Fibroblast of pulmonary artery (primary cell): ENCODE measurements at places on chromosomes 6 and 20.

DNA sequence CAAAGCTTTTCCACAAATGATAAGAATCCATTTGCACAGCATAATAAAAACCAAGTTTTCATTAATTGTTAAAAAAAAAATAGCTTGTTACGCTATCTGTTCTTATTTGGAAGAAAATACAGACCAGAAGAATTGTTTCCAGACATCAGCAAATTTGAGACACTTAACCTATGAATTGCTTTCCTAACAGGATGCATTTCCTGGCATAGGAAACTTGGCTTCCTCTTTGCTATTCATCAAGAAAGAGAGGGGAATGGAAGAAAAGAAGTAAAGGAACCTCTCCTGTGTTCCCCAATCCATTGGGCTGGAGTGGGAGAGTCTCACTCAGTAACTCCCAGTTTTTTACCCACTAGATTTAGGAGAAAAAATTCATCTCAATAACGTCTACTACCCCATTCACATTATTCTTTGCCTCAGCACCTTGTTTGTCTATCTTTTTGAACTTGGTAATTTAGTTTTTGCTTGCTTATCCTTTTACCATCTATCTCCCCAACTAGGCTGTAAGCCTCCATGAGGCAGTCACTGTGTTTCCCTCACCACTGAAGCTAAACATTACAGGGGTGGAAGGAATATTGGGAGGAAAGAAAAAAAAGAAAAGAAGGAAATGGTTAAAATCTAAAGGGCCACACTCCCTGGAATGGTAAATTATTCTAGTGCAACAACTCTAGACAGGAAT, 150.3 kb downstream of the COL21A1 start:
- peak; percentile 45 for DNase-seq

GRCh38 chr6:33252759-33253158, 18.9 kb downstream of the VPS52 start:
- DNase-seq = no peak

GRCh38 chr20:23926944-23927872, 47.7 kb upstream of the CST5 start:
- no peak for DNase-seq

GRCh38 chr20:29299811-29300578, 1957.5 kb upstream of the DEFB115 start:
- DNase-seq = no peak

DNA sequence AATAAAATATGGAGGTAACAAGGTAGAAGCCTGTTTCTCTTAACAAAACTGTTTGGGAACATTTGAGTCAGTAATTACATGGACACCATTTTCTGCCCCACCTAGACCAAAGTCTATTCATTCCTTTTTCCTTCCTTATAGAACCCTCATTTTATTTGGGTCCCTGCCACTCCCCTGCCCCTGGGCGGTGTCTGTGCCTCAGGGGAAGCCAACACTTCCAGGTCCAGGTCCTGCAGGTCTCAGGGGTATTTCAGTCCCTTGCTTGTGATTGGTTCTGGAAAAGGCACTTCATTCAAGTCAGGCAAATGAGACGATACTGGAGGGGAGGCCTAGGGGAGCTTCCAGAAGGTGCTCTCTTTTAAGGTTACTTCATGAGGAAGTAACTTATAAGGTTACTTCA, 42.3 kb downstream of the SLC35D3 start:
- no peak for DNase-seq

- DNase-seq = peak; percentile 71
These were observed 62.0 kb upstream of the CD93 start for GRCh38 chr20:23147964-23148730.

DNA sequence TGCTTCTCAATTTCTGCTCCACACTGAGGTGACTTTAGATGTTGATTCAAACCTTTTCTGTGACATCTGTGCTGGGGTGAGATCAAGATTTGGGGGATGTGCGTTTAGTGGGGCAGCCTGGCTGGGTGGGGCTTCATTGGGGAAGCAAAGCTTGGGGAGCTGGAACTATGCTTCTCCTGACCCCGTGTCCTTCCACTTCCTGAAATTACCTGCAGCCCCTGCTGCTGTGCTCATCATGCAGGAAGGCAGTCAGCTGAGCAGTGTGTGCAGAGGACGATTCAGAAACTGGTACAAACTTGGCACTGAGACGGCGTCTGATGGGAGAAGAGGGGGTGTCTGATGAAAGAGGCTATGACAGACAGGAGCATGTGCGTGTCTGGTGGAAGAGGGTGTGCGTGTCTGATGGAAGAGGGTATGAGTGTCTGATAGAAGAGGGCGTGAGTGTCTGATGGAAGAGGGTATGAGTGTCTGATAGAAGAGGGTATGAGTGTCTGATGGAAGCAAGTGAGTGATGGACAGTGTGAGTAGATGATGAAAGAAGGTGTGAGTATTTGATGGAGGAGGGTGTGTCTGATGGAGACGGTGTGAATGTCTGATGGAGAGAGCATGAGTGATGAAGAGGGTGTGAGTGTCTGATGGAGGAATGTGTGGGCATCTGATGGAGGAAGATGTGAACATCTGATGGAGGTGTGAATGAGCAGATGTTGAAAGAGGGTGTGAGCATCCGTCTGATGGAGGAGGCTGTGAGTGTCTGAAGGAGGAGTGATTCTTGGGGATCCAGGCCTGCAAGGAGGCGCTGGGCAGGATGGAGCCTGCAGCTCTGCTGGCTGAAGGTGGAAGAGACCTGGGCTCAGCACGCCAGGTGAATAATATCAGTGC, 103.4 kb downstream of the SYCP2 start:
- DNase-seq = no peak

DNA sequence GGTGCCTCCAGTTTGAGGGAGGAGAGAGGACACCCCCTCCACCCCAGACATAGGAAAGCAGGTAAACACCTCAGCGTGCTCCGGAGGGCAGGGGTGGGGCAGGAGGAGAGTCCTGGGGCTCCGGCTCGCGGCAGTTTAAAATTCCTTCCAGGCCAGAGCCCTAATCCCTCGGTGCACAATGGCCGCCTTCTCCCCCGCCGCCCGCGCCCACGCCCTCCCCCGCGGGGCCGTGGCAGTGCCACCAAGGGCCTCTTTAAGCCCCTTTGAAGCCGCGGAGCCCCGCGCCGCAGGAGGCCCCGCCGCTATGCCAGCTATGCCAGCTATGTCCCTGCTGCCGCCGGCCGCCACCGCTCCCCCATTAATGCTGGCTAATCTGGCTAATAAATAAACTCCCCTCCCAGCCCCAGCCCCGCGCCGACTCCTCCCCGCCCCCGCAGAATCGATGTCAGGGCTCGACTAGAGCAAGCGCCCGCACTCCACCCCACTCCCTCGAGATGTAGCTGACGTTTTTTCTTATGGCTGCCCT, 125.1 kb downstream of the MRPL14 start:
- no peak for DNase-seq

- no peak for DNase-seq
These were observed 494.8 kb upstream of the MAN1A1 start for GRCh38 chr6:119844387-119844786.

GRCh38 chr20:40144581-40144980, 544.5 kb downstream of the MAFB start:
- no peak for DNase-seq

DNA sequence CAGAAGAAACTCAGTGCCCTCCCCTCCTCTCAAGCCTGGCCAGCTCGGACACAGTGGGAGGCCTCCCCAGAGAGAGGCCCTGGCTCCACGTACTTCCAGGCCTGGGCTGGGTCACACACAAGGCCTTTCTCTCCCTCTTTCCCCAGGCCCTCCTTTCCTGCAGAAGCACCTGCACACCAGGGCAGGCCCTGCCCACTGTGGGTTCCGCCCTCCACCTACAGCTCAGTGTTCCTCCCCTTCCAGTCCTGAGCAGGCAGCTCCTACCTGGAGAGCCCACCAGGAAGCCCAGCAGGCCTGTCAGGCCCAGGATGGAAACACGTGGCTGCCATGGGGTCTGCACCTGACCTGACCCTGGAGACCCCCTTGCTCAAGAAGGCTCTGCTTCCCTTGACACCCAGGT, 18.9 kb downstream of the HLA-F start:
- DNase-seq = no peak

GRCh38 chr20:36159833-36160232, 5.3 kb downstream of the EPB41L1 start:
- no peak for DNase-seq

DNA sequence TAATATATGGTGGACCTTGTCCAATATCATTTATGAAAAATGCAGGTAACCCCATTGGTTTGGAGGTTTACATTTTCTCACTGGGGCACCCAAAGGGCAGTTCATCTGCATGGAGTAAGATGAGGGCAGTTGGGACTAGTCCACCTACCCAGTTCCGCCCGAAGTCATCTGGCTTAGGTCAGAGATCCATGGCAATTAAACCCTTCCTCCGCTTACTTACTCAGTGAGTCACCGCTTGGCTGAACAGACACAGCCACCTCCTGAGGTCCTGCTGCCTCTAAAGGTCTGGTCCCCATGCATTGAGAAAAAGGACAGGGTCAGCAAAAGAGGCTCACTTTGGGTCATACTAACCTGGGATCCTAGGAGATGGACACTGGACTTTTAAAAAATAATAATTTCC, 102.9 kb upstream of the PRL start:
- no peak for DNase-seq

DNA sequence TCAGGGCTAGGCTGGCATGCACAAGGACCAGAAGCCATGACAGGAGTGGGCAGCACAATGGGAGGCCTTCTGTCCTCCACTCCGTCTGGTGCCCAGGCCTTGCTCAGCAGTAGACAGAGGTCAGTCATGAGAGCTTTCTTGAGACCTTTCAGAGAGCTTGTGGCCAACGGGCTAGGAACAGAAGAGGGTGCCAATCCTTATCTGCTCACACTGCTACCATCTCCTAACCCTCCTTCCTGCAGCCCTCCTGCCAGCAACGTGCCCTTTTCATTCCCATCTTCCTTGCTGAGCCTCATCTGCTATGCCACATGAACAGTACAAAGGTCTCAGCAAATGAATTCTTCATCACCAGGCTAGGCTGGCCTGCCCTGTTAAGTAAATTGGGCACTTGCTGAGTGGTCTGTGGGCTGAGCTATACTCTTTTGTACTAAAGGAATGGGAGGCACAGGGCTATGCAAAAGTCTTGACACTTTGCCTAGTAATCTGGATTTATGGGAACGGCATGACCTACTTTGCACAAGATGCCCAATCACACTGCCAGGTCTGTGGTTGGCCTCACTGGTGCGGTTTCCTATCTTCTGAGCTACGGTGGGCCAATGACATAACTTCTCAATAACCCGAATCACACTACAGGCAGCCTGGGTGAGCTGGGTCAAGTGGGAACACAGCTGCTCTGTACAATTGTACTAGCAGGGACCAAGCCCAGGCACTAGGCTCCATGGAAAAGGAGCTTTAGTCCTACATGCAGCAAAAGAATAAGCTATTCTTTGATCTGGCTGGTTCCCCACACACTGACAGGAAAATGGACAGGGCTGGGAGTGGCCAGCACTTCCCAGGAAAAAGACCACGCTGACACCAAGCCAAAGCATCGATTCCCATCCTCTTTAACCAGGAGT, 47.8 kb downstream of the ELOVL5 start:
- DNase-seq = peak; percentile 61

DNA sequence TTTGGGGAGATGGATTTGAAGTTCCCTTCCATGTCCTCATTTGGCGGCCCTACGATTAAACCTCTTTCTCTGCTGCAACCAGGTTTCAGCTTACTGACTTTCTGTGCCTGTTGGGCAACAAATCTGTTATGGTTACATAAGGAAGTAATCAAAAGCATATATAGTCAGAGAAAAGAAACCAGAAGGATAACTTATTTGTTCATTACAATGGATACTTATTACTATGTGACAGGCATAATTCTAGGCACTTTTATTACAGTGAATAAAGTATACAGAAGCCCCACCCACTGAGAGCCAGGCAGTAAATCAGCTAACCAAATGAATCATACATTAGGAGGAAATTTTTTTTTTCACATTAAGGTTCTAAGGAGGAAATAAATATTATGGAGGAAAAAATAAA, 9.6 kb upstream of the TRIM31 start:
- DNase-seq = no peak

- peak; percentile 34 for DNase-seq
These were observed 16.9 kb upstream of the MTG2 start for GRCh38 chr20:62165762-62166399.

GRCh38 chr20:58627212-58628072, 23.6 kb upstream of the STX16 start:
- no peak for DNase-seq

GRCh38 chr6:2097464-2097863, 147.9 kb downstream of the GMDS start:
- no peak for DNase-seq

- peak; percentile 27 for DNase-seq
These were observed at the start of gene HTR1E for GRCh38 chr6:86937219-86938079. Gene HTR1E (plus strand): TSS chr6:86937528. CDS start chr6:87015335, 77,807 bp downstream.

GRCh38 chr6:170149681-170150589, 140.9 kb downstream of the DLL1 start:
- no peak for DNase-seq

DNA sequence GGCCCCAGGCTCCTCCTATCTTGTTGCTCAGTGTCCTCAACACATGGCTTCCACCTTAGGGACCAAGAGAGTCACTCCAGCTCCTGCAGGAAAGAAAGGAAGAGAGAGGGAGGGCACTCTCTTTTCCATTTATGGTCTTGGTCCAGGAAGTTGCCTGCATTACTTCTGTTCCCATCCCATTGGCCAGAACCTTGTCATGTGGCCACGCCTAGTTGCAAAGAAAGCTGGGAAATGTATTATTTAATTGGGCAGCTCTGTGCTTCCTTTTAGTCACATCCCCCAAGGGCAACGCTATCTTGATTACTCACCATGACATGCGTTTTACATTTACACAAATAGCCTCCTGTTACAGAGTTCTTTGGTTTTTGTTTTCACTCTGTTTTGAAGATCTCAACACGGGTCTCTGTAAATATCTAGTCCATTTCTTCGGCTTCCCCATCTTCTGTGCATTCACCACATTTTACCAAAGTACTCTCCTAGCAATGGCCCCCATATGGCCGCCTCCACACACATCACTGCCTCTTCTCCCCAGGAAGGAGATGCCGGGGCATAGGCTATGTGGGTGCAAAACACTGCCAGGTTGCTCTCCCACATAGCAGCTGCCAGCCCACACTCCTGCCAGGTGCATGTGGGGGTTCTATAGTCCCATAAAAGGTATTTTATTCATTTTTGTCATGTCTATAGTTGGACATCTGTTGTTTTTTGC, 35.7 kb upstream of the ZMYND8 start:
- DNase-seq = peak; percentile 95

DNA sequence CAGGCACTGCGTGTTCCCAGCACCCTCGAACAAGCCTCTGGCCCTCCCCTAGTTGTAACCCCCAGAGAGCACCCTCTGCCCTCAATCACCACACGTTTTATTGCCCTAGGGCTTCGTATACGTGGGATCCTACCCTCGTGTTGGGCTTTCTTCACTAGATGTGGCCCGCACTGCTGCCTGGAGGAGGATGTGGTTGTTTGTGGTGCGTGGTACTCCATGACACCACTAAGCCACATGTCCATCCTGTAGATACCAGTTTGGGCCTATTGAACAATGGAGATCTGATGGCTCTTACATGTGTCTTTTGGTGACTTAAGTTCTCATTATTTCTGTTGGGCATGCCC, 17.0 kb downstream of the SLC2A4RG start:
- no peak for DNase-seq
